ENCODE measurements at places on chromosomes 1 and 21.

GRCh38 chr1:236848274-236848923 lies 53.3 kb downstream of the MTR start:
- no peak for DNase-seq

- DNase-seq, result no peak
Measured at GRCh38 chr1:154972213-154972516, 1.6 kb upstream of the SHC1 start.

GRCh38 chr1:104435255-104435654 lies 685.6 kb downstream of the AMY1C start:
- DNase-seq, result no peak

DNA sequence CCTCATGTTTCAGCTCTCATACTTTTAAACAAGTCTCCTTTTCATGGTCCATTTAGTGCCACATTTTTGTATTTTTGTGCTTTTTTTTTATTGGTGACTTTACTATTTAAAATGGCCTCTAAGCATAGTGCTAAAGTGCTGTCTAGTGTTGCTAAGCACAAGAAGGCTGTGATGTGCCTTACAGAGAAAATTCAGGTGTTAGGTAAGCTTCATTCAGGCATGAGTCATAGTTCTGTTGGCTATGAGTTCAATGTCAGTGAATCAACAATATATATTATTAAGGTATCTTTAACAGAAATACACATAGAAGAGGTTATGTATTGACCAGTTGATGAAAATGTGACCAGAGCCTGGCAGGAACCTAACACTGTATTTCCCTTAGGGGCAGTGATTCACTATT lies 12.8 kb upstream of the FUBP1 start:
- no peak for DNase-seq

DNA sequence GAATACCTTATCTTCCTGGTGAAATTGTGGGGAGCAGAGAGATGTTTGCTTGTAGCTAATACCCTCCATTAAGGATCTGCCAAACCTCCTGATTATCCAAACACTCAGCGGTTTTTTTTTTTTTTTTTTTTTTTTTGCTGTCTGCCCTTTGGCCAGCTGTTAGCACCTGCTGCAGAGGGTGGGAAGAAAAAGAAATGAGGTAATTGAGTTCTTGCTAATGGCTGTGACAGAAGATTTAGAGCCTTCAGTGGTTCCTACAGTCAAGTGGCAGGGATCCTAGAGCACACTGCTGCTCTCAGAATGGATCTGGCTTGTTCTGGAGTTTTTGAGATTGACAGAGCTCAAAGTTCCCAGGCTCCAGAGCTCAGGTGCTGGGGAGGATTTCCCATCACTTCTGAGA lies 342.5 kb downstream of the DISC1 start:
- DNase-seq, result no peak

DNA sequence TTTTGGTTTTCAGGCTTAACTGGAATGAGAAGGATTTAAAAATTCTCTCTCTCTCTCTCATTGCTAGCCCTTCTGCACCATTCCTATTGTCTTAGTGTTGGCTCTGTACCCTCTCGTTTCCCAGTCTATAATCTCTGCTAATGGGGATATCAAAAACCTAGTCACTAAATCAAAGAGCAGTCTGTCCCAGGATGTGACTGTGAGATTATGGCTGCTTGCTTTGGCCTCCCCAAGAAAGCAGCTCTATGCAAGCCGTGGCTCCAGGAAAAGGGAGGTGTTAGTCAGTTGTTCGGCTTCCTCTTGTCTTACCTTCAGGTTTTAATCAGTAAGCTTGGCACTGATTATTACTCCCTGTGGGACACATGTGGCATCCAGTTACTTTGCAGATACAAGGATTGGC lies 468.8 kb downstream of the USP25 start:
- DNase-seq, result no peak

DNA sequence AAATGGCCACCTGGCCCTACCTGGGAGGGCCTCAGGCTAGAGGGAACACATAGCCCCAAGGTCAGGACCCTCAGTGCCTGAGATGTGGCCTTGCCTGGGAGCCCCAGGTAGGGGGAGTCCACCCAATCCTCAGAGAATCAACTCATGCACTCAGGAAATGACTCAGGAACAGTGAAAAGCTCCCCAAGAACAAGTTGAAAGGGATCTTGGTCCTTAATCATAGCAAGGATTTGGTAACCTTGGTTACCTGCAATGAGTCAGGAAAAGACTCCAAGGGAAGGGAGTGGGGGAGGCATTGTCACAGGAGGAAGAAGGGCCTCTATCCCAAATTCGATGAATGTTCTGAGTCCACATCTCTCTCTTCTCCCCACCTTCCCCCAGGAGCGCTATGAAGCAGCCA lies 17.0 kb downstream of the MAP7D1 start:
- DNase-seq, result no peak

GRCh38 chr1:26959722-26960624 lies at the start of gene KDF1:
TSS of gene KDF1 (minus strand) at chr1:26960468. CDS start at chr1:26952380, 8,088 bp downstream.
- DNase-seq, result peak; percentile 67

GRCh38 chr1:3440300-3440681 lies 14.2 kb upstream of the ARHGEF16 start:
- no peak for DNase-seq

Data from CD4-positive, alpha-beta T cell treated with Interleukin-4 for 1 hour (primary cell).